HS-5 (cell line): ENCODE measurements at places on chromosomes 16 and 17.

GRCh38 chr16:17083628-17084027 is 387.1 kb downstream of the XYLT1 start:
- DNase-seq: no peak

GRCh38 chr16:50407351-50407750 is 38.6 kb upstream of the BRD7 start:
- no peak for DNase-seq

- no peak for DNase-seq
Measured at GRCh38 chr17:35578929-35579432, 610 bp upstream of the PEX12 start.

DNA sequence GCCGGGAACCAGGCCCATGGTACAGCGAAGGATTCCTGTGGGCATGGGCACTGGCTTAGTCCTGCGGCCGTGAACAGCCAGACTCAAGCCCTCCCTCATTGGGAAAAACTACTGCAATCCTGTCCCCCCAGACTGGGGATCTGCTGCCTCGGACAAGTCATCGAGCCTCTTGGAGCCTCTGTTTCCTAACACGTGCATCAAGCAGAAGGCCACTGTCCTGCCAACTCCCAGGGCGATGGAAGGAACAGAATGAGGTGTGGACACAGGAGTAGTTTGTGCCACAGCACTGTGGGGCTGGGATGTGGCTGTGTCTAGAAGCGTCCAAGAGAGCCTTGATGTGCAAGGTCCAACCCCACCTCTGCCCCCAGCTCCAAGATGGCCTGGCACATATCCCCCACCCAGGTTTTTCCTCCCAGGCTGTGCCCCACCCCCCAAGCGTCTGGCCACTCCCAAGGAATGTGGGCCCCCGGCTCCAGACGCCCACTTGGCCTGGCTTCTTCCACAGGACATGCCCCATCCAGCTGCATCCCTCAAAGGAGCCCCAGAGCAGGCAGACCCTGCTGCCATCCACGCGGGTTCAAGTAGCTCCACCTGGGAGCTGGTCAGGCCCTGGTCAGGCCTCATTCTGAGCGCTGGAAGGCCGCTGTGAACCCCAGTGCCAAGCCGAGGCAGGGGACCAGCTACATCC is 3.4 kb downstream of the CAMKK1 start:
- DNase-seq: no peak

DNA sequence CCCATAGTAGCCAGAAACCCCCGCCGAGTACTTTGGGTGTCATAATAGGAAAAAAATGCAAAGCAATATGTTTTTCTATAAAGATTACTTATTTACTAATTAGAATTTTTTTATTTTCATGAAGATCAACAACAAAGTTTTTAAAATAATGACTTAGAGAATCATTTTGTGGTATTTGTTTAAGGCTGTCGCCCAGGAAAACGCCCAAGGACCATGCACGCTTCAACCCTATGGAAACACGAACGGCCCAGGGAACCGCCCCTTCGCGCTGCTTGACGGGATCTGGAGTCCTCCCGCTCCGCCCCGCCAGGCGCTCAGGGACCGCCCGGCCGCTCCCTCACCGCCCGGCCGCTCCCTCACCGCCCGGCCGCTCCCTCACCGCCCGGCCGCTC is 408 bp upstream of the KPNA2 start:
- DNase-seq: no peak

DNA sequence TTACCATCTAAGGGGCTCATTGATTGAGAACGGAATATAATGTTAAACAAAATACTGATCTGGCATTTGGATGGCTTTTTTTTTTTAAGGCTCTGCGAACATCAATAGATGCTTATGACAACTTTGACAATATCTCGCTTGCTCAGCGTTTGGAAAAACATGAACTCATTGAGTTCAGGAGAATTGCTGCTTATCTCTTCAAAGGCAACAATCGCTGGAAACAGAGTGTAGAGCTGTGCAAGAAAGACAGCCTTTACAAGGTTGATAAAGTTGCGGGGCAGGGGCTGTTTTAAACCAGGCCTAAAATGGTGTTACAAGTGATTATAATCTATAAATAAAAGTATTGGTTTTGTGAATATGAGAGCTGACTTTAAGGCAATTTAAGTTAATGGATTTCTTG is 22.3 kb downstream of the PTRH2 start:
- no peak for DNase-seq

GRCh38 chr16:27786221-27786922 is 236.4 kb downstream of the KATNIP start:
- DNase-seq: no peak

DNA sequence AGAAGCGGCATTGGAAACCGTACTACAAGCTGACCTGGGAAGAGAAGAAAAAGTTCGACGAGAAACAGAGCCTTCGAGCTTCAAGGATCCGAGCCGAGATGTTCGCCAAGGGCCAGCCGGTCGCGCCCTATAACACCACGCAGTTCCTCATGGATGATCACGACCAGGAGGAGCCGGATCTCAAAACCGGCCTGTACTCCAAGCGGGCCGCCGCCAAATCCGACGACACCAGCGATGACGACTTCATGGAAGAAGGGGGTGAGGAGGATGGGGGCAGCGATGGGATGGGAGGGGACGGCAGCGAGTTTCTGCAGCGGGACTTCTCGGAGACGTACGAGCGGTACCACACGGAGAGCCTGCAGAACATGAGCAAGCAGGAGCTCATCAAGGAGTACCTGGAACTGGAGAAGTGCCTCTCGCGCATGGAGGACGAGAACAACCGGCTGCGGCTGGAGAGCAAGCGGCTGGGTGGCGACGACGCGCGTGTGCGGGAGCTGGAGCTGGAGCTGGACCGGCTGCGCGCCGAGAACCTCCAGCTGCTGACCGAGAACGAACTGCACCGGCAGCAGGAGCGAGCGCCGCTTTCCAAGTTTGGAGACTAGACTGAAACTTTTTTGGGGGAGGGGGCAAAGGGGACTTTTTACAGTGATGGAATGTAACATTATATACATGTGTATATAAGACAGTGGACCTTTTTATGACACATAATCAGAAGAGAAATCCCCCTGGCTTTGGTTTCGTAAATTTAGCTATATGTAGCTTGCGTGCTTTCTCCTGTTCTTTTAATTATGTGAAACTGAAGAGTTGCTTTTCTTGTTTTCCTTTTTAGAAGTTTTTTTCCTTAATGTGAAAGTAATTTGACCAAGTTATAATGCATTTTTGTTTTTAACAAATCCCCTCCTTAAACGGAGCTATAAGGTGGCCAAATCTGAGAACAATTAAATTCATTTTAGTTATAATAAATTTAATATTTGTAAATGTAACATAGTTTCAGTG is 1.7 kb downstream of the HEXIM1 start:
- no peak for DNase-seq

DNA sequence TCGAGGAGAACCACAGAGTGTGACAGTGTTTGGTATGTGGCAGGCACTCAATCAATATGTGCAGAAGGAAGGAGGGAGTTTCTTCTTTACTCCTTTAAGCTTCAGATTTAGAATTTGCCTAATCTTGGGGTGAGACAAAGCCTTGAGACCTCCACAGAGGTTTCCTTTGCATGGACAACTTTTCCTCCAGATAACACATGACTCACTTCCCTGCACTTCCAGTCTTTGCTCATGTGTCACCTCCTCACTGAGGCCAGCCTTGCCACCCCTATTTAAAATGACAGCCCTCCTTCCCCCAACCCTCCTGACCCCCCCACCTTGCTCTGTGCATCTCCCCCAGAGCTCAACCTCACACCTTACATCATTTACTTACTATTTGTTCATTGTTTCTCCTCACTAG is 17.4 kb upstream of the NOS2 start:
- DNase-seq: peak; percentile 13
